NCI-H2081 treated with DMSO at 0.1 percent for 48 hours (cell line): ENCODE measurements at places on chromosomes 13 and 19.

- no peak for DNase-seq
Measured at GRCh38 chr13:97369261-97369893, 64.6 kb upstream of the RAP2A start.

- DNase-seq = no peak
Measured at GRCh38 chr19:15249972-15250639, 17.9 kb upstream of the EPHX3 start.

GRCh38 chr13:55087085-55087484 is 2053.6 kb upstream of the PRR20A start:
- no peak for DNase-seq

DNA sequence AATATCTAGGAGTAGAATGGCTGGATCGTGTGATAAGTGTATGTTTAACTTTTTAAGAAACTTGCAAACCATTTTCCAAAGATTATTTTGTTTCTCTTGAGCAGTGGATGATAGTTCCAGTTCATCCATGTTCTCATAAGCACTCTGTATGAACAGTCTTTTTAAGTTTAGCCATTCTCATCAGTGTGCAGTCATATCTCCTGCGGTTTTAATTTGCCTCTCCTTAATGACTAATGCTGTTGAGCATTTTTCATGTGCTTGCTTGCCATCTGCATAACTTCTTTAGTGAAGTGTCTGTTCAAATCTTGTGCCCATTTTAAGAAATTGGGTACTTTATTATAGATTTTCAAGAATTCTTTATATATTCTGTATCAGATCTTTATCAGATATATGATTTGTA is 58.6 kb downstream of the WASF3 start:
- no peak for DNase-seq

GRCh38 chr13:109151696-109152095 is 522.3 kb downstream of the MYO16 start:
- no peak for DNase-seq

GRCh38 chr19:4139614-4140236 is 13.7 kb upstream of the CREB3L3 start:
- DNase-seq = no peak

GRCh38 chr13:113851826-113852535 is 11.9 kb downstream of the GAS6 start:
- no peak for DNase-seq

- DNase-seq = no peak
Measured at GRCh38 chr13:20873348-20873747, 29.2 kb downstream of the XPO4 start.

GRCh38 chr19:5079071-5079774 is 110.3 kb downstream of the KDM4B start:
- no peak for DNase-seq

- no peak for DNase-seq
Measured at GRCh38 chr13:44423824-44424223, 50.2 kb downstream of the SERP2 start.

- DNase-seq = no peak
Measured at GRCh38 chr19:41321600-41322270, 11.8 kb downstream of the CCDC97 start.

- DNase-seq = no peak
Measured at GRCh38 chr13:48506092-48506701, 26.7 kb downstream of the RCBTB2 start.

GRCh38 chr13:20953245-20953931 is 50.8 kb upstream of the XPO4 start:
- DNase-seq = no peak

- no peak for DNase-seq
Measured at GRCh38 chr19:33048806-33049676, 15.6 kb downstream of the RHPN2 start.

DNA sequence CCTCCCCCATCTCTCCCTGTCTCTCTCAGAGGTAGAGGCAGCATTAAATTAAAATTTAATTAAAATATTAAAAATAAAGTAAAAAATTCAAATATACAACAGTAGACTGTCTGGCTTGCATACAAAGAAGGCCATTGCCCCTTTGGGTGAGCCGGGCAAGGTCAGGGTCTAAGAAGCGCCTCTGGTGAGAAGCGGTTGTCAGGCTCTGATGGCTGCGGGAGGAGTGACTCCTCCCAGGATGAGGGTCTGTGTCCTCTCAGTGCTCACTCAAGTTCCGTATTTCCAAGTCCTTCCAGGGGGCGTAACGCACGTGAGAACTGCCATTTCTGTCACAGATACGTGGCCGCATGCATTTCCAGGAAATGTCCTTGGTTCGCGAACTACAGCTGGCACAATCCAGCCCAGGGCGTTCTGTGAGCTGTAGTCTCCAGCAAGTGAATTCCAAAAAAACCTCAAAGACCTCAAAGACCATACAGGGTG is 737 bp upstream of the ZNF181 start:
- no peak for DNase-seq

GRCh38 chr13:101512650-101513049 is 60.2 kb downstream of the ITGBL1 start:
- no peak for DNase-seq

DNA sequence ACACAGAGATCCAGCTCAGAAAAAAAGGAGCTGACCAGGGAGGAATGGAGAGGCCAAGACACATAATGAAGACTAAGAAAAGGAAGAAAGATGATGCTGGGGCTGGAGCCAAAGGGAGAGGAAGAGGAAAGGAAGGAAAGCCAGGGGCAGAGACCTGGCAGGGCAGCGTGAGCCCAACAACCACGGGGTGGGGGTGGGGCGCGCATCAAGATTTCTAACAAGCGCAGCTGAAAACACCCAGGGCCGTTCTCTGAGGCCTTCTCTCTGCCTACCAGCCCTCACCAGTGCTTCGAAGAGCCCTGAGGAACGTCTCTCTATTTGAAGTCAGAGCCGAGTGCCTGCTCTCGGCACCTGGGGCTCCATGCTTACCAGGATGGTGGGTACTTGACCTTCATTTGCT is 23.6 kb upstream of the POU2F2 start:
- no peak for DNase-seq

GRCh38 chr13:97198753-97199152 is 23.4 kb upstream of the MBNL2 start:
- no peak for DNase-seq

GRCh38 chr13:37225414-37226070 is 120.1 kb upstream of the CSNK1A1L start:
- no peak for DNase-seq

DNA sequence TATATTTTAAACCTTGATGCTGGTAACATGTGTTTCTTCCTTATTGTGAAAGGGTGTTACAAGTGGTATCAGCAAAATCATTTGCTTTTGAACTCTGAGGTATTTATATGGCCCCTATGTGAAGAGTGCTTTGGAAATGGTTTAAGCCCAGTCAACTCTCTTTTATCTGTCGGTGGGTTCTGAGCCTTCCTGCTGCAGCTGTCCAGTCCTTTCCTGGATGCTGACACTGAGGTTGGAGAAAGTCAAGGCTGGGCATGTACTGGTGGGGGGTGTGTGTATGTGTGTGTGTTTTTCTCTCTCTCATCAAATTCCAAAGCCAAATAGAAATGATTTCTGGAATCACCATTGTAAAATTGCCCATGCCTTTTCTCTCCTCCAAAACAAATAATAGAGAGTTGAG is 221.2 kb downstream of the LMO7 start:
- no peak for DNase-seq

DNA sequence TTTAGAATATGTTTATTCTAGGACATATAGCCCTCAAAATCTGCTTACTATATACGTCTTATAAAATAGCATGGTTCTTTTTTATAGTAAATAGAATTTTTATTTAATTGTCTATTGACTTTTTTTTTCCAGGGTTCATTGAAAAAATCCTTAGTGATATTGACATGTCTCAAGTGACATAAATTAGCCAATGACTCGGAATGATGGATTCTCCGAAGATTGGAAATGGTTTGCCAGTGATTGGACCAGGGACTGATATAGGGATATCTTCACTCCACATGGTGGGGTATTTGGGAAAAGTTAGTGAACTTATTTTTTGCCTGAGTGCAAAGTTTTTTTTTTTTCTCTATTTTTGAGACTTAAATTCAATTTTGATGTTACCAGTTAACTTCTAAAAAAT is 3.2 kb downstream of the USPL1 start:
- no peak for DNase-seq

DNA sequence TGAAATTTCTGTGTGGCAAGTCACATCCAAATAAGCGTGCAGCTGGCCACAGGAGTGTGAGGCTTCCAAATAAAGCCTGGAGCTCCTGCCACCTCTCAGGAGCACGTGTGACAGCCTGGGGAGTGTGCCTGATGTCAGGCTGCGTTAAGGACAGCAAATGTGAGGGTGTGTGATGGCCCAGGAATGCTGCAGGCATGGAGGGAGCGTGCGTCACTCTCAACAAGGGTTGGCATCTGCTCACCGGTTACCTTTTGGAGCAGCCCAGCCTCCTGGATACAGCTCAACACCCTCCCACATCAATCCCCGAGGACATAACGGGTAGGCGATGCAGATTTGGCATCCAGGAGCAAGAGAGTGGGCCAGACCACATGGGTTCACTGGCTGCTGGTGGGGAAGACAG is 19.0 kb downstream of the NUMBL start:
- DNase-seq = no peak

DNA sequence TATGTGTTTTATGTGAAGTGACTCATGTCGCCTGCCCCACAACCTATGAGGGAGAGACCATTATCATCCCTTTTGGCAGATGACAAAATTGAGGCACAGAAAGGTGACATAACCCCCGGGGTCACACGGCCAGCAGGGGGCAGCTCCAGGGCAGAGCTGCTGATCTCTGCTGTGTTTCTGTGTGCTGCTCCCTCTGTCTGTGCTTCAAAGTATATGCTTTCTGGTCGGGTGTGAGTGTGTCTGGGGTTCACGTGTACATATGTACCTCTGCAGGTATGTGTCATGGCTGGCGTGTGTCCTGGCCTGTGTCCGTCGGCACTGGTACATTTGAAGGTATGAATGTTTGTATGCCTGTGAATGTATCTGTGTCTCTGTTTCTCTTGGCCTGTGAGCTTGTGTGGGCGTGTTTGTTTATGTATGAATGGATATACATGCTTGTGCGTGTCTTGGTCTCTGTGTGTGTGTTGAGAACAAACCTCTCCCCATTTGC is 7.1 kb downstream of the LIPE start:
- no peak for DNase-seq

- no peak for DNase-seq
Measured at GRCh38 chr13:73096173-73096572, 37.4 kb downstream of the KLF5 start.

DNA sequence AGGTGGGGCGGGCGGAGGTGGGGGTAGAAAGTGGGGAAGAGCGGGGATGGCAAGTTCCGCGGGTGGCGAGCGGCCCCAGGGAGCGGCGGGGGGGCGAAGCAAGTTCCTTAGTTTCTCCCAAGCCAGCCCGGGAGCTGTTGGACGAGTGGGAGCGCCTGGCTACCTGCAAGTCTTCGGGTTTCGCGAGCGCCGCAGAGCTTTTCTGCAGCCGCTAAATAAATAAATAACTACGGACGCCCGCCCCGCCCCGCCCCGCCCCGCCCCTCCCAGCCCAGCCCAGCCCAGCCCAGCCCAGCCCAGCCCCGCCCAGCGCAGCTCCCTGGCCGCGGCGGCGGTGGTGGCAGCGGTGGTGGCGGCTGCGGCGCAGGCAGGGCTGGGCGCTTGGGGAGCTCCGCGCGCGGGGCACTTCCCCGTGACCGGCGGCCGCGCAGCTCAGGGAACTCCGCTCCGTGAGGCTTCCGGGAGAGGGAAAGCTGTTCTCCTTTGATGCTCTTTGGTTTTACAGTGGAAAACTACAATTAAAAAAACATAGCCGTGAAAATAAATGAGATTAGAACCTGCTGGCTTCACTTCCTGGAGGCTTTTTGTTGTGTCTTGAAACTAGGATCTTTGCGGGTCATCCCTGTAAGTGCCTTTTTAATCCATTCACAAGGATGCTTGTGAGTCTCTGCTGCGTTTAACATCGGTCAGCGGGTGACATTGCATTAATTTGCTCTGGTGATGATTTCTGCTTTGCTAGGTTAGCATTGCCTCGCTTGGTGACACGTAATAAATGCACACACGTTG is at the start of gene UBE2L5:
TSS of gene UBE2L5 (plus strand) at position 440 of the 786 bp plus-strand sequence. CDS start 5,498 bp downstream, outside the sequence.
- DNase-seq = no peak

- DNase-seq = no peak
Measured at GRCh38 chr13:102012299-102013293, 389.3 kb downstream of the FGF14 start.

DNA sequence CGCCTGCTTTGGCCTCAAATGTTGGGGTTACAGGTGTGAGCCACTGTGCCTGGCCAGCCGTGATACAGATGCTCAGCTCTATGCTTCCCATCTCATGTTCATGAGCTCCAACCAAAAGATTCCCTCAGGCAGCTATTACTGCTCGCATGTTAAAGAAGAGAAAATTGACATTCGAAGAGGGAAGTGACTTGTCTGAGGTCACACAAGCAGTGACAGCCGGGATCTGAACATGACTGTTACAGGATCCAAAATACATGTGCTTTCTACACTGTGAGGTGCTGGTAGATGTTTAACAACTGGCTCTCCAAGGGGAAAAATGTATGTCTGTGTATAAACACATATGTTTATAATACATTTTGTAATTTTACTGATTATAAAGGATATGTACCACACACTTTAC is 11.3 kb downstream of the FPR1 start:
- DNase-seq = no peak

- no peak for DNase-seq
Measured at GRCh38 chr19:39403331-39404312, 3.0 kb upstream of the ZFP36 start.

DNA sequence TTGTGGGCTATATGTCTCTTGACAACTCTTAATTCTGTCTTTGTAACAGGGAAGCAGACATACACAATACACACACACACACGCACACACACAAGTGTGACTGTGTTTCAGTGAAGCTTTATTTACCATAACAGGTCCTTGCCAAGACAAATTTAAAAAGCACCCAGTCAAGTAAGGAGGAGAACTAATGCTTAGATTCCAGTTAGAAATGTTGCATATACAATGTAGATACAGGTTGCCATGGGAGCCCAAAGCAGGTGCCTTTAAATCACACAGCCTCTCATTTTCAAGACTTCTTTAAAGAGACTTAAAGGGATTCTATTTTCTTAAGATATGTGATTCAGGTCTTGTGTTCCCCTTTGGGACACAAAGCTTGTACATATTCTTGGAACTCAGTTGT is 1551.9 kb downstream of the EFNB2 start:
- DNase-seq = no peak

GRCh38 chr19:17565611-17566010 is 10.2 kb downstream of the COLGALT1 start:
- no peak for DNase-seq

GRCh38 chr19:14149509-14149994 is 13.2 kb upstream of the ASF1B start:
- DNase-seq = no peak

GRCh38 chr13:35603593-35604285 is 127.2 kb upstream of the MAB21L1 start:
- DNase-seq = no peak

GRCh38 chr19:51531349-51532315 is at the start of gene SIGLEC6:
Gene SIGLEC6 (minus strand): TSS chr19:51531670. CDS start chr19:51531648, 22 bp downstream.
- no peak for DNase-seq

DNA sequence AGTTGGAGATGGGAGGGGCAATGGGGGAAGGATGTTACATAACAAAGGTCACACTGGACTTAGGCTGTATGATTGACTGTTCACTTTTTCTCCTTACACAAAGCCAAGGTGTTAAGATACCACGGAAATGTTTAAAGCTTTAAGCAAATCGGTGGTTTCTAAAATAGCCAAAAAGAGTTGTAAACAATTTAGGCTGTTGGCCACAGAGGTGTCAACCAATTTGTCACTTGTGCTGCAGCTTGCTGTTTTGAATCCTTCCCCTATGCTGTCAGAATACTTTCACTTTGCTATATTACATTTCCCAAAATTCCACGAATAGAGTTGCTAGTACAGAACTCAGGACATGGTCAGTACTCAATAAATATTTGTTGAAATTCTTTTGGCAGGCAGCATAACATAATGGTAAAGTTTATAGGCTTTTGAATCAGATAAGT is 149.3 kb downstream of the VWA8 start:
- DNase-seq = no peak
